ENCODE measurements at places on chromosomes 2 and 18.
A peak's percentile ranks its signal among the peaks of the same experiment; 100 is the strongest.

- no peak for DNase-seq
These were observed 787 bp upstream of the TRIM54 start for GRCh38 chr2:27281442-27281841.

DNA sequence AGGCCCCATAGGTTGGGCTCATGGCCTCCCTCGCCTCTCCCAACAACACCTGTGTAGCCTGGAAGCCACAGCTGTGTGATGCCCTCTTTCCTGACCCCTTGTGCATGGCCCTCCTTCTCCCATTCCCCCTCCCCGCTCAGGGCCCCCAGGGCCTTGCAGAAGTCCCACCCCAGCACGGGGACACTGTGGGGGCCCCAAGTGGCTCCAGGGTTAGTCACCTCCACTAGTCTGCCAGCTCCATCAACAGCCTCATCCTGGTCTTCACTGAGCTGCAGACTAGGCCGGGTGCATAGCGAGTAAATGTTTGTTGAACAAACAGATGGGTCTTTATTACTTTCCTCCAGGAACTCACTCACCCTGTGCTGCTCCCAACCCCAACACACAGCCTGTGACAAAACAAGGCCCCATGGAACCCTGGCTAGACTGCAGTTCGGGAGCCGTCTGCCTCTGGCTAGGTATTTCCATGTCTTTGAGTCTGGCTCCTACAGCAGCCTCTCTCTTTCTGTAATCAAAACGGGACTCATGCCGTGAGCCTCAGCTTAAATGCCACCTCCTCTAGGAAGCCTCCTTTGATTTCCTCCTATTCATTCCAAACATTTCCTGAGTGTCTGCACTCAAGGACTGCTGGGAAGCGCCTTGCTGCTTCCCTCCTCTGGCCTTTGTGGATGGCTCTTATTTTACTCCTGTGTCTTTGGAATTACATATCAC, 109.9 kb upstream of the ID2 start:
- DNase-seq: no peak

GRCh38 chr2:71934320-71934593, 213.4 kb downstream of the CYP26B1 start:
- DNase-seq: no peak

DNA sequence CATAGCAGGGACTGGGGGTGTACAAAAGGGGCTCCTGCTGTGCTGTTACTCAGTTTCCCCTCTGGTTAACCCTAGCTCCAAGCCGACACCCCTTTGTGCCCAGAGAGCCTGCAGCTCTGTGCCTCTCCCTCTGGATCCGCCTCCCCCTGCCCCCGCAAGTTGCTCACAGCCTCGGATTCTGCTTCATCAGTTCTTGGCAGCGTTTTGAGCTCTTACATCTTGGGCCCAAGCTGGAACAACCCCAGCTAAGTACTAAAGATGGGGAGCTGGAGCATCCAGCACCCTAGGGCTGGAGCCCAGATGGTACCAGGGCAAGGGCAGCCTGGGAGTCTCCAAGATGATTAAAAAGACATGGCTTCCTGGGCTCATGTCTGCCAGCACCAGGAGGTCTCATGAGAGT, 40.7 kb downstream of the POMC start:
- no peak for DNase-seq

- no peak for DNase-seq
These were observed 149.0 kb upstream of the HDAC4 start for GRCh38 chr2:239549711-239550255.

- DNase-seq: peak; percentile 26
These were observed 52.5 kb downstream of the SDC1 start for GRCh38 chr2:20172273-20173055.

DNA sequence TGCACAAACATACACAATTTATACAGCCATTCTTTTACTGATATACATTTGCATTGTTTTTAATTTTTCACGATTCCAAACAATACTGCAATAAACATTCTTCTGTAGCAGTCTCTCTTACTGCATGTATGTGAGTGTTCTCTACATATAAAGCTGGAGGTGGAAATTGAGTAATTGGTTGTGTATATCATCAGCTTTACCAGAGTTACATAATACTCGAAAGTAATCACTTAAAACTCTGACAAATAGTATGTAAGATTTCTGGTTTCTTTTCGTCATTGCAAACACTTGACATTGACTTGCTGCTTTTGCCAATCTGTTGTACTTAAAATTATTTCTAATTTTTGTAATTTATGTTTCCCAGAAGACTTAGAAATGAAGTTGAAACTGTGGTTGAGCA, 110.2 kb downstream of the TDRD15 start:
- DNase-seq: peak; percentile 49

- no peak for DNase-seq
These were observed 1363.6 kb upstream of the CDH2 start for GRCh38 chr18:29540548-29540947.

GRCh38 chr2:160405077-160405867, 88.3 kb downstream of the RBMS1 start:
- DNase-seq: no peak

GRCh38 chr2:237205043-237205541, 119.4 kb downstream of the COPS8 start:
- DNase-seq: no peak

GRCh38 chr2:98757904-98758421, 27.0 kb upstream of the MGAT4A start:
- peak; percentile 95 for DNase-seq

DNA sequence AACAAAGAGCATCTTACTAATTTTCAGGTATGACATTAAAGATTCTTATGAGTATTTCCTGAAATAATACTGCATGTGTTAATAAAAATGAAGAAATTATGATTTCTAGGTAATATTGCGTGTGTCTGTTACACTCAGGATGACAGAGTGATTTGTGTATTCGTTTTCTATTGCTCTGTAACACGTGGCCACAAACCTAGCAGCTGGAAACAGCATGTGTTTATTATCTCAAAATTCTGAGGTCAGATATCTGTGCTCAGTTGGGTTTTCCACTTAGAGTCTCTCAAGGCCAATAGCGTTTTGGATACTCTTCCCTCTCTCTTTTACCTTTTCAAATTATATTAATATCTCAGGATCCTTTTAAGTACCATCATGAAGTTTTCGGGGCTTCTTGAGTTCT, 667.9 kb upstream of the CDH7 start:
- no peak for DNase-seq

- no peak for DNase-seq
These were observed 110.3 kb upstream of the ST6GAL2 start for GRCh38 chr2:106996171-106996769.

DNA sequence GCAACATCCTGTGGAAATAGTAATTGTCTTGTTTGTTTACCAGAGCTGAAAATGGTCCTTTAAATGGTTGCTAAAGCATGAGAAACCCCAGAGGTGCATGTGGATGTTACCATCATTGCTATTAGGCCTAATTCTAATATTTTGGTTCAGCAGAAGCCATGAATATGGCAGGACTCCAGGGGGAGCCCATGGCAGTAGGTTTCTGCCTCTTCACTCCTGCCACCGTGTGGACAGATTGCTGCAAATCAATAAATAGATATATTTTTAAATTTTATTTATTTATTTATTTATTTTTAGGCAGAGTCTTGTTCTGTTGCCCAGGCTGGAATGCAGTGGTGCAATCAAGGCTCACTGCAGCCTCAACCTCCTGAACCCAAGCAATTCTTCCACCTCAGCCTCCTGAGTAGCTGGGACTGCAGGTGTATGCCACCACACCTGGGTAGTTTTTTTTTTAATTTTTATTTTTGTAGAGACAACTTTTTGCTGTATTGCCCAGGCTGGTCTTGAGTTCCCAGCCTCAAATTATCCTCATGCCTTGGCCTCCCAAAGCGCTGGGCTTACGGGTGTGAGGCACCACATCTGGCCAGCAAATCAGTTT, 54.9 kb upstream of the CAPN13 start:
- DNase-seq: peak; percentile 81

DNA sequence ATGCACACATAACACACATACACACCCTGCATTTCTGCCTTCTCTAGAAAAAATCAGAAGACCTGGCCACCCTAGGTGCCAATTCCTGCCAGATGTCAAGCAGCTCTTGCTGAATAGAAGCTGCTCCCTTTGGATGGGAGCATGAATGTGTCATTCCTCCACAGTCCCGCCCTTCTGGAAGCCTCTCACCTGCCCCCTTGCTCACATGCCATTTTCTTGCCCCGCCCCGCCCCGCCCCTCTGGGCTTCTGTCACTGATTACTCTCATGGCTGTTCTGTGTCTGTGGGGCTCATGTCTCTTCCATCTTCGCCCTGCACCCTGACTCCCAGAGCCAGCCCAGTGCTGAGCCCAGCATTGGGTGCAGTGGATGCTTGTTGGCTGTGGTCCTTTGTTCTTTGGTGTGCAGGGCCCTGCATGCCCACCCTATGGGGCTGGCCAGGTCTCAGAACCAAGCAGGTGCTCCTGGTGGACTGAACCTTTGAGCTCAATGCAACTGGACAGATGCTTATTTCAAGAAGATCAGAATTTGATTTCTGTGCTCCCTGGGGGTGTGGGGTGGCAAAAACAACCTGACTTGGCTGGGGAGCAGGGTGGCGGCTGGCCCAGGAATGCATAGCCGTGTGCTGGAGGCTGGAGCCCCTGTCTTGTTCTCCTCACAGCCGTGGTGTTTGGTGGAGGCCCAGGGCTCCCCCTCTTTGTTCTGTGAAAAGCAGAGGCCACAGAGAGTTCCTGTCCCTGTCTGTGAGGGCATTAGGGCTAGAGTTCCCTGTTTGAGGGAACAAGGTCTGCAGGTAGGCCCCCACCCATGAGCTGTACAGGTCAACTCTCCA, 140.6 kb upstream of the GLI2 start:
- no peak for DNase-seq

DNA sequence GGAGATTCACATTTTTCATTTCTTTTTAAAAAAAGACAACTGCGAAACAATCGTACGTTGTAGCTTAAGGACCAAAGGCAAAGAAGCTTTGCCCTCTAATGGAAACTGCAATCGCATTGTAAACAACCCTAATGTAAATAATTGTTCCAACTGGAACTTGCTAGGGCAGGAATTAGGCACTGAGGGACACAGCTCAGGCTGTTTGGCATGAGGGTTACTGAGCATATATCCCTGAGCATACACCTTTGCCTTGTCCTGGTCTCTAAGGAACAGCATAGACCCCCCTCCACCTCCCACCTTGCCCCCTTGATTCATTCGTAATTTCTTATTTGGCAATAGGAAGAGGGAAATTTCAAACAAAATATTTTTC, 396.4 kb downstream of the LNPK start:
- no peak for DNase-seq

DNA sequence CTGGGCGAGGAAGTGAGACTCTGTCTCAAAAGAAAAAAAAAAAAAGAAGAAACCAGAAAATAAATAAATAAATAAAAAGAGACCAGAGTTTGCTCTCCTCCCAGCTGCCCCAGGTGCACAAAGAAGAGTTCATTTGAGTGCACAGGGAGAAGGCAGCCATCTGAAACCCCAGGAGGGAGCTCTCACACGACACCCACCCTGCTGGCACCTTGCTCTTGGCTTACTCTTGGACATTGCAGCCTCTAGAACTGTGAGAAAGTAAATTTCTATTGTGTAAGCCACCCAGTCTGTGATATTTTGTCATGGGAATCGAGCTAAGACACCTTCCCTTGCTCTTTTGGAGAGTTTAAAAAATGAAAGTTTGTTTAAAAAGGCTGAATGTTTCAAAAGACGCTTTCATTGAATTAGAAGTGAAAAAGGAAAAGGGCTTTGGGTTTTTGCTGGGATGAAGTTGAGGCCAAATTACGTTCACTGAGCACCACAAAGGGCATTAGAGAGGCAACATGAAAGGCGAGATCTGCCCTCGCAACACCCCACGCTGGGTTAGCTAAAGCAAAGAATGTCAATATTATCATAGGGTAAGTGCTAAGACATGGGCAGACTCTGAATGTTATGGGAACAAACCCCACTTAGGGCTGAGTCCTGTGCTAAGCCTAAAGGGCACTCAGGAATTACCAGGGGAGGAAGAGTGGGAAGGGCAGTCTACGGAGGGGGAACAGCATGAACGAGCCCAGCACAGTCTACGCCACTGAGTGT, 128.9 kb upstream of the RIOK3 start:
- no peak for DNase-seq

Data from suppressor macrophage treated with lipopolysaccharide for 4 hours (primary cell).